Caudate nucleus (tissue), 63 donors: ENCODE measurements at places on chromosomes 7 and 10.

GRCh38 chr7:118288098-118288497, 63.6 kb downstream of the ANKRD7 start:
- DNase-seq = no peak

GRCh38 chr10:89591796-89592271, 53.2 kb downstream of the PANK1 start:
- DNase-seq = no peak

GRCh38 chr7:128116740-128117139, 85.5 kb upstream of the LRRC4 start:
- DNase-seq = no peak

GRCh38 chr10:3801558-3802192, 16.7 kb upstream of the KLF6 start:
- no peak for DNase-seq

- DNase-seq = no peak
Measured at GRCh38 chr10:122510736-122511135, 49.4 kb downstream of the HTRA1 start.

GRCh38 chr7:14480281-14480680, 422.3 kb downstream of the DGKB start:
- no peak for DNase-seq

GRCh38 chr7:156764016-156764669, 123.6 kb downstream of the RNF32 start:
- peak; percentile 44 for DNase-seq

DNA sequence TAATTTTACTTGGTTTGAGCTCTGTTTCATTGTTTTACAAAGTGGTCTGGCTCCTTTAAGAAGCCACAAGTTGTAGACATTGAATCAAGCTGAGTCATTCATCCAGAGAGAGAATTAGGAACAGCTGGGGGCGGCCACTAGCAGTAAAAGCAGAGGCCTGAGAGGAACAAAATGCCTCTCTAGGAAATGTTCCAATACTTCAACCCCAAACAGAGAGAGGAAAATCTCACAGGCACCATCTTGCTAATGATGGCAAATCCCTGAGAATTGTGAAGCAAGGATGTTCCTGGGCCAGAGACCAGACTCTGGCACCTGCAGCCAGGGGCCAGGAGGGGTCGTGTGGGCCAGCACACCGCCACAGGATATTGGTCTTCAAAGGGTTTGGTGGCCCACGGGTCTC, 26.5 kb upstream of the TRIL start:
- DNase-seq = no peak

GRCh38 chr10:97450828-97451227, 4.9 kb downstream of the ZDHHC16 start:
- no peak for DNase-seq

DNA sequence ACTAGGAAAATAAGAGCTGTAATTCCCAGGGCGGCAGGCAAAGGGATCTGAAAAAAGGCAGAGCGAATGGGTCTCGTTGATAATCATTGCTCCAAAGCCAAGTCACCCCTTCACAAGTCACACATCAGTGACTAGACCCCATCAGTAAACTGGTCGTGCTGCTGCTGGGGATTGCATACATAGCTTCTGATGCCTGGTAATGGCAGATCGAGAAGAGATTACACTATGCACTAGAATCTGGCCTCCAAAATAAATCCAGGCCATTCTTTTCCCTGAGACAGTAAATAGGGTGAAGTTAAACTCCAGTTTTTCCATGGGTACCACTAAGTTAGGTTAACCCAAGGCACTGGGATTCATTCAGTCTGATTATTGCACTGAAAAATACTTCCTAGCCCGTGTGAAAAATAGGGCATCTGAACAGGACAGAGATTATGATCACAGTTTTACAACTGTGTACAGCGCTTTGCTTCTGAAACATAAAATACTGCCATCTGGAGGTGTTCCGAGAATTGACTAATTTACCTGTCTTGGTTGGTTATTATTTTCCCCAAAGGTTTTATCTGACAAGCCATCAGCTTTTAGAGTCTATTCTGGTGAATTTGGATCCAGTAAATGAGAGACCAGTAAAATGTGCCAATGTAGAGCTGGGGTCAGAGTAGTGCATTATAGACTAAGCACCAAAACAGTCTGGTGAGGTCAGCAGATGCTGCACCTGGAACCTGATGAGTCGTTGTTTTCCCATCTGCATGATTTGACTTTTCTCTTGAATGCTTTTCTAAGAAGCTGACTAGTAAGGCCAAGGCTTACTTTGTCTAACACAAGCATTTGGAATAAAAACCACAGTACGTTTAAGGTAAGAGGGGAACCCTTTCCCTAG, 82.9 kb upstream of the AFAP1L2 start:
- no peak for DNase-seq

DNA sequence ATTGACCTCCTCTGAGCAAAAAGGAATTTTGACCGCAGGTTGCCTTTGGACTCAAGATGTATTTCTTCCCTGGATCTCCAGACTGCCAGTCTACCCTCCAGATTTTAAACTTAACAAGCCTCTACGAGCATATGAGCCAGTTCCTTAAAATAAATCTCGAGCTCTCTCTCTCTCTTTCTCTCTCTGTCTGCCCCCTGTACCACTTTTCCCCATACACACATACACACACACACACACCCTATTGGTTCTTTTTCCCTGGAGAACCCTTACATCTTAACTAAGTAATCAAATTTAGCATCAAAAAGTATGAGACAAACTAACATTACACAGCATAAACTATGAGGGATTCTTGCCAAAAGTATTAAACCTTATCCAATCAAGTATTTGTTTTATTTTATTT, 11.4 kb downstream of the BCAP29 start:
- no peak for DNase-seq

GRCh38 chr10:99976886-99977665, 32.7 kb downstream of the DNMBP start:
- DNase-seq = no peak

GRCh38 chr10:6009961-6010360, 32.6 kb upstream of the IL15RA start:
- DNase-seq = no peak

DNA sequence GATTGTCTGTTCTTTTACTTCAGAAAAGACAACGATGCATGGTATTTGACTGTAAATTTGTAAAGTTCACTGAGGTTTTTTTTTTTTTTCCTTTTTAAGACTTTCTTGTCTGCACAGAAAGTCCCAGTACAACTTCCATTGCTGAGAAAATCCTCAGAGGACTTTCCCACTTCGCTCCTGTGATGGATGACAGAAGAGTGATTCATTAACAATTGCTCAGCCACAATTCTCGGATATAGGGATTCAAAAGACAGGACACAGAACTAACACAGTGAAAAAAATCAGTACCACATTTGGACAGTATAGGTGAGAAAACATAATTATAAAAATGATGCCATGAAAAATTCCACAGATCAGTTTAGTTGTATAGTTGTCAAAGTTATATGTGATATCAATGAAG, 48.0 kb downstream of the SEC23IP start:
- DNase-seq = no peak

DNA sequence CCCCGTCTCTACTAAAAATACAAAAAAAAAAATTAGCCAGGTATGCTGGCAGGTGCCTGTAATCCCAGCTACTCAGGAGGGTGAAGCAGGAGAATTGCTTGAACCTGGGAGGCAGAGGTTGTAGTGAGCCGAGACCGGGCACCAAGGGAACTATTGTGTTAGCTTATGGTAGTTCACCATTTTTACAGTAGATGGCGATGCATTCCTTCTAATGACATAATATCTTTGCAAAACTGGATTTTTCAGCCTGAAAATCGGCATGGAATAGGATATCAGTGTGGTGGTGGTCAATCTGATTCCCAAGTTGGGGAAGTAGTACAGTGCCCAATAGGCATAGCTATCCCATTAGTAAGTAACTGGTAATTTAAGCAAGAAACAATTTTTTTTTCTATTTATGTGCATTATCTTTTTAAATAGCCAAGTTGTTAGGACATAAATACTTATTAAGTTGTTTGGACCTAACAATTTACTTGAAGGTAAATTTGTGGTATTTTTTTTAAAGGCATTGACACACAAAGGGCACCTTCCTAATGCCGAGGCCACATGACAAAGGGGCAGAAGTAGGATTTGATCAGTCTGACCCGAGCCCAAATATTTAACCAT, 17.6 kb upstream of the IMPDH1 start:
- DNase-seq = peak; percentile 53

- DNase-seq = no peak
Measured at GRCh38 chr7:2487586-2488271, 11.5 kb upstream of the GRIFIN start.

DNA sequence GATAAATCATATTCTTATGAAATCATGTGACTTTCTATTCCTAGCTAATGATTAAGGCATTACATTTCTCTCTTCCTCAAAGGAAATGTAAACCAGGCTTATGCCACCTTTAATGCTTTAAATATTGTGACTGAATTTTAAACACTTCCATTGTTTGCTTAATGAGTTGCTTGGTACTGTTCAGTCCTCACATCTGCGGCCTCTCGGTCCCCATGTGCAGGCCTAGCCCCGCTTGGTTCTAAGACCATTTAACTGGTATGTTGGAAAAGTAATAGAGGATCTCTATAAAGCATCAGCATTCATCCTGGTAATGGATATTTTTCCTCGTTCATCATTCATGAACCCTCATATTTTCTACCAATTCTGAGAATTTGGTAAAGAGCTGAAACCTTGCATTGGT, 27.4 kb downstream of the THSD7A start:
- DNase-seq = no peak

DNA sequence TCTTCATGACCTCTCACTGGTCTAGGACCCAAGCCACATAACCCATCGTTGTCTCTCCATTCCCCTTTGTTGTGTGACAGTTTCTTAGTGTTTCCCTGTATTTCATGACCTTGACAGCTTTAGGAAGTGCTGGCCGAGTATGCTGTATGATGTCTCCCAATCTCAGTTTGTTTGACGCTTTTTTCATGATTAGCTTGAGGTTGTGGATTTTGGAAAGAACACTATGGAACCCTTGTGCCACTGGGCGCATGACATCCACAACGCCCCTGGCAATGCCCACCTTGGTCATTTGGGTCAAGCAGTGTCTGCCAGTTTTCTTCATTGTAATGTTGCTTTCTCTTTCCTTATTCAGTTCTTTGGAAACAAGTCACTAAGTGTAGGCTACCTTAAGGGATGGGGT, 52.3 kb downstream of the RBM33 start:
- no peak for DNase-seq

GRCh38 chr7:134931487-134931886, 54.8 kb upstream of the AGBL3 start:
- DNase-seq = no peak

GRCh38 chr10:21518641-21519396, 6.7 kb downstream of the SKIDA1 start:
- no peak for DNase-seq

- DNase-seq = no peak
Measured at GRCh38 chr7:103919272-103919868, 70.1 kb downstream of the RELN start.

DNA sequence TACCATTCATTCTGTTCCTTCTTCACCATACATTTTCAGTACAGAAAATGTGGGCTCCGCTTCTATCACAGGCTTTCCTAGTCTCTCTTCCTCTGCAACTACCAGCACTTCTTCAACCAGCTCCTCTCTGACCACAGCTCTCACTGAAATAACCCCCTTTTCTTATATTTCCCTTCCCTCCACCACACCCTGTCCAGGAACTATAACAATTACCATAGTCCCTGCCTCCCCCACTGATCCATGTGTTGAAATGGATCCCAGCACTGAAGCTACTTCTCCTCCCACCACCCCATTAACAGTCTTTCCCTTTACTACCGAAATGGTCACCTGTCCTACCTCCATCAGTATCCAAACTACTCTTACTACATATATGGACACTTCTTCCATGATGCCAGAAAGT, 9.5 kb upstream of the MUC12 start:
- DNase-seq = no peak

DNA sequence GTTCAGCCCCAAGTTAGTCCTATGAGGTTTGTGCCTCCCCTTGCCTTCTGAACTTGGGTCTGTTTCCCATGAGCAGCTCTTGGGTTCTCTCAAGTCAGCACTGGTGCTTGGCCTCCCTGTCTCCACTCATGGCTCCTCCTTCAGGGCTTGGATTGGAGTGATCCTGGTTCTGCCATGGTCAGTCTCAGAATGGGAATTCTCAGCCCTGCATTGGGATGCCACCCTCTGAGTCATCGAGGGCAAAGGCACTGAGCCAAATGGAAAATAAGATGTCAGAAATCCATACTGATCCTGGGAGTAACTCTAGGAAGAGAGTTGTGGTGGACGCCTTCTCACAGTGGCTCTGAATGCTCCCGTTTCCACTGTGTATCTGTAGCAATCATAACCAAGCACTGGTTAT, 233.4 kb upstream of the HABP2 start:
- DNase-seq = no peak

GRCh38 chr7:155115288-155115687, 45.2 kb downstream of the HTR5A start:
- DNase-seq = no peak

DNA sequence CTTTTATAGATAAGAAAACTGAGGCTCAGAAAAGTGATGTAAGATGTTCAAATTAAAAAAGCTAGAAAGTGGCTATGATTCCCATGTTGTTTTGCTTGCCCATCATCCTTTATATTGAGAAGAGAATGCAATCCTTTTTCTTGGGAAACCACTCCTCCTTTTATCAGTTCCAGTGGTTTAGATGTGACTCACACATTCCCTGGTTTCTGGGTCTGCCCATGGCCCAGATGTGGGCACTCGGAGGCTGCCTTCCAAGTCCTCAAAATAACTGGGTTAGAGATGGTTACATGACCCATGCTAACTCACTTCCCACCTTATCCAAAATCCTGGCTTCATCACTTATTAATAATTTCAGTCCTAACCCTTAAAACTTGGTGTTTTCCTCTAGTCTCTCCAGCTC, 550.0 kb downstream of the MDFIC start:
- no peak for DNase-seq
